NCI-H1105 (cell line): ENCODE measurements at places on chromosomes 6 and 20.

DNA sequence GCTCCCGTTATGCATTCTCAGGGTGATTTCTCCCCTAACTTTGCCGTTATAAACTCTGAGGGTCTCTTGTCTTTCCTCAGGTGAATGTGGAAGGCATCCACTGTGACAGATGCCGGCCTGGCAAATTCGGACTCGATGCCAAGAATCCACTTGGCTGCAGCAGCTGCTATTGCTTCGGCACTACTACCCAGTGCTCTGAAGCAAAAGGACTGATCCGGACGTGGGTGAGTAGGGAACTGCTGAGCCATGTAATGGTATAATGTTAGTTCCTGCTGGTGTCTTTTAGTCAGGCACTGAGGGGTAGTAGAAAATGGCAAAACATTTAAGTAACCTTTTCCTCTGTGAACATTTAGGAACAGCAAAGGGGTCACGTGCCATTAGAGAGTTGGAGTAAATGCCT lies 395.4 kb downstream of the ARHGAP18 start:
- DNase-seq: peak; percentile 87

GRCh38 chr6:100959280-100959679 lies 78.2 kb upstream of the ASCC3 start:
- DNase-seq: no peak

GRCh38 chr6:5463690-5464089 lies 202.4 kb downstream of the FARS2 start:
- no peak for DNase-seq

DNA sequence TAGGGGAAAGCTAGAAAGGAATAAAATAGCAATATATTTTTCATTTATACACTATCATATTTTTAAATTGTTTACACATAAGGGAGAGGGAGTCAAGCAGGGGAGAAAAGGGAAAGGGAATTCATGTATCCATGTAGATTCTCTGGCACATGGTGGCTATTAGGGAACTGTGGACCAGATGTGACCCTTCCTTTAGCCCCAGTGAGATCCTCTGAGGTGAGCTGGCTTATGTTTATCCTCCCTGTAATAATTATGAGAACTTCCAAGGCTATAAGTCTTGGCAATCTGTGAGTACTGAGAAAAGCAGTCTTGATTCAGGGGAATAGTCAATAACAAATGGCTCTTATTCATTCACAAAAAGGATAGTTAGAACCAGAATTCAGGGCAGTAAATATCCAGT lies 42.6 kb downstream of the TSBP1 start:
- no peak for DNase-seq

GRCh38 chr6:123030282-123030681 lies 34.2 kb downstream of the CLVS2 start:
- DNase-seq: no peak

DNA sequence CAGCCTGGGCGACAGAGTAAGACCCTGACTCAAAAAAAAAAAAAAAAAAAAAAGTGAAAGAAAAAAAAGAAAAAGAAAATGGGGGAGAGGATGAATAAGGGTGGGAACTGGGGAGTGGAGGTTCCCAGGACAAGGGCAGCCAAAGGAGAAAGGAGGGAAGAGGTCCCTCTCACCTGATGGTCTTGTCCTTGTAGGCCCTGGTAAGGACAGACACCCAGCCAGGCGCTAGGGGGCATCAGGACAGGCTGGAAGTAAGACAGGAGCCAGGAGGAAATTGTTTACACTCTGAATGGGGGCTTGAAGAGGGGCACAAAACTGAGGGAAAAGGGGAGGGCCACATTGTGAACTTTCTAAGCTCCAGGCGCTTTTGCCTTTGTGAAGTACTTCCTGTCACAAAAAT lies 2.3 kb upstream of the ALDH5A1 start:
- no peak for DNase-seq
